ENCODE measurements at places on chromosomes 2 and 18. TPM values are rescaled to one million over a fixed set of nuclear protein-coding genes. Genes with fewer than 3 reads are reported as not detected.

DNA sequence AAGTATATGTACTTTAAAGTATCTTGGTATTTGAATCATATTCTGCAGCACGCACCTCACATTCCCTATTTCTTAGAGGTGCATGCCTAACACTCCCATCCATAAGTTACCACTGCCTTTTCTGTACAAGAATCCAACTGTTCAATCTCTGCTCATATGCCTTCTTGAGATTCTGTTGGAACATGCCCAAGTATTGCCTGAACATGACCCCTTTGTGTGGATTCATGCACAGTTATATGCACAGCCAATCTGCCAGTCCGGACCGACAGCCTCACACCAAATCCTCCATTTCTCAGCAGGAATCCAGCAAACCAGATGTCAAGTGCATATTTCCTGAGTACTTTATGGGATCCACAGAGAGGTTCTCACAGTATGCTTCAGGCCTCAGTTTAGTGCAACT, 222.0 kb downstream of the TMEM182 start:
- H3K4me3 ChIP-seq: no peak overlapping the region
- no peaks in the 10 kb centered on the region for H3K4me1 ChIP-seq
- no peaks in the 10 kb centered on the region for H3K36me3 ChIP-seq
- no peaks in the 10 kb centered on the region for H3K27me3 ChIP-seq
- H3K27ac ChIP-seq: no peak overlapping the region
- no peak for DNase-seq

DNA sequence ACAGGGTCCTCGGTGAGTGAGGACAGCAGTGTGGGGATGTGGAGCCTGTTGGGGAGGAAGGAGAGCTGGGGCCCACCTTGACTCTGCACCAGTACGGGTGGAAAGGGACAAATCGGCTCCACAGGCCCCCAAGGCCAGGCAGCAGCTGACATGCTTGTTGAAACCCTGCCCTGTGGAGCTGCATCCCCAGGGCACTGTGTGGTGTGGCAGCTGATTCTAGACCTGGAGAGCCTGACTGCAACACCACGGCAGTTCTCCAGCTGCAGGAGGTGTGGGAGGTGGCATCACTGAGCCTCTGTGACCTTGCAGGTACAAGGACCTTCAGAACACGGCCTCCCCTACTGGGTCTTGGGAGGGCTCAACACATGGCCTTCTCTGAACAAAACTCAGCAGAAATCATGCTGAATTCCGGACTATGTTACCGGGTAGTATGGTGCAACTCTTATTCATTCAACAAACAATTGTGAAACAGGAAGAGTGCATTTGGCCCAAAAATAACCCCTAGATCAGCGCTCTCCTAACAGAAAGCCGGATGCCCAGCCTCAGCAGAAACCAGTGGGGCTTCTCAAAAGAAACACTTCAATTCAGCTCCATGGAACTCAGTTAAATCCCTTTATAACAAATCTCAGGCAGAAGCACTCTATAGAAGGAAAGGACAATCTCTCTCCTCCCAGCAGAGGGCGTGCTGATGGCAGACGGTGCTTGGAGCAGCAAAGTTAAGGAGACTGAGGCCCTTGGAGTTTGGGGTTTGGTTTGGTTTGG, 104.4 kb upstream of the SALL3 start:
- H3K36me3 ChIP-seq: no peaks in the 10 kb centered on the region
- H3K4me3 ChIP-seq: no peak overlapping the region
- H3K27ac ChIP-seq: no peak overlapping the region
- no peaks in the 10 kb centered on the region for H3K4me1 ChIP-seq
- DNase-seq: peak; percentile 44
- no peaks in the 10 kb centered on the region for H3K27me3 ChIP-seq

CYP26B1 gene
- 3.1 TPM for total RNA-seq

- no peak overlapping the region for H3K4me3 ChIP-seq
- H3K36me3 ChIP-seq: no peaks in the 10 kb centered on the region
- H3K4me1 ChIP-seq: no peaks in the 10 kb centered on the region
- no peaks in the 10 kb centered on the region for H3K27me3 ChIP-seq
These were observed 114.0 kb upstream of the SLC39A10 start for GRCh38 chr2:195543063-195543462.

DNA sequence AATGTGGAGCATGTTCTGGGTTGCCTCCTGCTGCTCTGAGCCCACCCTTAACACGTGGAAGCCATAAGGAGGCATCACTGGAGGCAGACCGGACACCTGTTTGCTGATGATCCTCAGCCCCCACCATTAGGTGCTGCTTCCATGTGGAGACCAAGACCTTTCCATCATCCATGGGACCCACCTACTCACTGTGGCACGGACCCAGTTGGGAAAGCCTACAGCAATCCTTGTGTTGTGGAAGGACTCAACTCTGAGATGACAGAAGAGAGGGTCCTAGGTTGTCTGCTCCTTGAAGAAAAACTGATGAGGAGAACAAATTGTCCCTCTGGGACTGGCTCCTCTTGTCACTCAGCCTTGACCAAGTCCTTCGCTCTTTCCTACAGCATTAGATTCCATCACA, 86.5 kb upstream of the RAB12 start:
- no peaks in the 10 kb centered on the region for H3K27me3 ChIP-seq
- no peaks in the 10 kb centered on the region for H3K4me1 ChIP-seq
- H3K36me3 ChIP-seq: no peaks in the 10 kb centered on the region
- no peak overlapping the region for H3K27ac ChIP-seq
- DNase-seq: no peak
- H3K4me3 ChIP-seq: no peak overlapping the region

ABCG5 gene
- total RNA-seq: not detected

DNA sequence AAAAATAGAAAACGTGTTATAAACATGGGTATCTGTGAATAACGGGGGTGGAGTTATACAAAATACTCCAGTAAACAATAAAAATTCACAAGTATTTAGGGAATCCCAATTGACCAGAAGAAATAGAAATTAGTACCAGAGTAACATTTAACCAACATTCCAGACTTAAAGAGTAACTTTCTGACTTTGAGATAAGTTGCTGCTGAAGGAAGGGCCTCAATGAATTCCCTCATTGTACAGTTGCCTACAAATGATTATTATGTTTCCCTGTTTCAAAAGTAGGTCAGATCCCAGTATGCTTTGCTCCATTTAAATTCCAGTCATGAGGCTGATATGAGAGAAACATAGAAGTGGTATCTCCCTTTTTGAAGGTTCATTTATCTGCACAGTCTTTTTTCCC, 88.3 kb upstream of the KCNH7 start:
- no peak overlapping the region for H3K4me3 ChIP-seq
- peaks cover 8% of the 10 kb centered on the region for H3K4me1 ChIP-seq
- H3K27me3 ChIP-seq: no peaks in the 10 kb centered on the region

DNA sequence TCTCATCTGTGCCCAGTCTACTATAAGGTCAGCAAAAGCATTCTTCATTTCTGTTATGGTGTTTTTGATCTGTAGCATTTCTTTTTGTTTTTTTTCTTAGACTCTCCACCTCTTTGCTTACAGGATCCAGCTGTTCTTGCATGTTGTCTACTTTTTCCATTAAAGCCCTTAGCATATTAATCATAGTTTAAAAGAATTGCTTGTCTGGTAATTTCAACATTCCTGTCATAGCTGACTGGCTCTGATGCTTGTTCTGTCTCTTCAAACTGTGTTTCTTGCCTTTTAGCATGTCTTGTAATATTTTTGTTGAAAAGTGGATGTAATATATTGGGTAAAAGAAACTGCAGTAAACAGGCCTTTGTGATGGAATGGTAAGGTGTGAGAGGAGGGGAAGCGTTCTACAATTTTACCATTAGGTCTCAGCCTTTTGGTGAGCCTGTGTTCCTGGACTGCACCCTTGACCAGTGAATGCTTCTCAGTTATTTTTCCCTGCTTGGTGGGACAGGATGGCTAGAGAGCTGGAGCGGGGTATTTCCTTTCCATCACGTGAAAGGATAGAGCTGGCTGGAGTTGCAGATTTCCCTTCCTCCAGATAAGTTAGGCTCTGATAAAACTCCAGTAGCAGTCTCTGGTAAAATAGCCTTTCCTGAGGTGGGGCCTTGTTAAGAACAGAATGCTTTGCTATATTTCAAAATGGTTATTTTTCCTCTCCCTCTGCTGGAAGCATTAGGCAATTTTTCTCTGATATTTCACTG, 65.4 kb downstream of the PLA2R1 start:
- H3K27me3 ChIP-seq: no peaks in the 10 kb centered on the region
- no peak overlapping the region for H3K4me3 ChIP-seq
- H3K4me1 ChIP-seq: no peaks in the 10 kb centered on the region
- H3K27ac ChIP-seq: no peak overlapping the region
- no peak for DNase-seq
- no peaks in the 10 kb centered on the region for H3K36me3 ChIP-seq

METTL21A gene
- 50.7 TPM for total RNA-seq

MAPK4 gene
- 68.9 TPM for total RNA-seq

IHH gene
- not detected for total RNA-seq

IMP4 gene
- 91.5 TPM for total RNA-seq

DNA sequence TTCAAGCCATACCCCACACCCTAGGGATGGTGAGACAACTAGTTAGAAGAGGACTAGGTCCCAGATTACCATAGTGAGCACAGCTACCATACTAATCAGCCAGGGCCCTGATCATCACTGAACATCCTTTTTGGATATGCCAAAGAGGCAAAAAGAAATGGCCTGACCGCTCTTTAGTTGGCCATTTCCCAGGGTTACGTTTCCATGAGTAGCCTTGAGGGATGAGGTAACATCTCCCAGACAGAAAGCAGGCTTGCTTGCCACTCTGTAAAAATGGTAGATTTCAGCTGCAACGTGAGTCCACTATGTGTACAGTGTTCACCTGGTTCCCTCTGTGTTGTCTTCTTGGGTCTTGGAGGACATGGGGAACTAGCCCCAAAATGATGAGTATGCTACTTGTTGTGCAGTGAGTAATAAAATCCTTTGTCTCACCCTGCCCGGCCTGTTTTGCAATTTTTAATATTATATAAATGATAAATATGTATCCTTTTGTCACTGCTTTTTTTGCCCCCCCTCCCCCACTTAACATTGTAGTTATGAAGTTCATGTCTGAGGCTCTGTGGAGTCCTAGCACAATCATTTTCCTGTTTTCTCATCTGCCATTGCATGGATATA, 8.9 kb upstream of the GALM start:
- H3K36me3 ChIP-seq: no peaks in the 10 kb centered on the region
- no peak for DNase-seq
- no peaks in the 10 kb centered on the region for H3K27me3 ChIP-seq
- H3K27ac ChIP-seq: no peak overlapping the region
- H3K4me1 ChIP-seq: peaks cover 15% of the 10 kb centered on the region

DNA sequence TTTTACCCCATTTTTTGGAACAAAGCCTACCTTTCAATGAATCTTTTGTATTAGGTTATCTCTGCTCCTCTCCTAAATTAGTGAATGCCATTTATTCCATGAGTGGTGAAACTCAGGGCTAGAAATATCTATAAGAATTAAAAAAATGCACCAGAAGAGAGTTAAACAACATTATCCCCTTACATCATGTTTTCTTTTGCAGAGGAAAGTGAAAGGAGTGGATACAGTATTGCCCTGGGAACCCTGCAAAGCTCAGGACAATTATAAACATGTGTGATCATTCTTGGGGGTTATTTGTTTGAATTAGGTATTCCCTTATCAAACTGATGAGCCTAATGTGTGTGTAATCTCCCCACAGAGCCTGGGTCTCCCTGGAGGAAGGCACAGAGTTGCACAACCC, 559.2 kb downstream of the RNF144A start:
- H3K27me3 ChIP-seq: no peaks in the 10 kb centered on the region
- no peak overlapping the region for H3K27ac ChIP-seq
- H3K36me3 ChIP-seq: no peaks in the 10 kb centered on the region
- DNase-seq: no peak

DNA sequence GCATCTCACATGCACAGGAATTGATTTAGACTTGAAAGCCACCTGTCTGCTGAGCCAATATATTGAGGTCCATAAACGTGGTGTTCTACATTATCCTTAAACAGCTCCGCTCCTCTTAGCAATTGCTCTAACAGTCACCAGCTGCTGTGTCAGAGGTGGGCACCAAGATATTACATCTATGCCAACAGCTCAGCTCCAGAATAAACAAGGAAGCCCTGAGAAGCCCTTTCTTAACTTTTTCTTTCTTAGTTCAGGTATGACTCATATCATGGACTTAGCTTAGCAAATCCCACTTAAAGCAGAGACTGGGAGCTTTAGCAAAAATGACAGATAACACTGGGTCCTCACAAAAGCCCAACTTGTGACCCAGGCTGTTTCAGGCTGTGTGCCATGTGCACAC, 436.6 kb downstream of the IRS1 start:
- no peaks in the 10 kb centered on the region for H3K36me3 ChIP-seq
- peak; percentile 8 for DNase-seq
- no peak overlapping the region for H3K27ac ChIP-seq
- no peaks in the 10 kb centered on the region for H3K4me1 ChIP-seq
- H3K4me3 ChIP-seq: no peak overlapping the region

C2orf15 gene
- total RNA-seq: 2.3 TPM

DNA sequence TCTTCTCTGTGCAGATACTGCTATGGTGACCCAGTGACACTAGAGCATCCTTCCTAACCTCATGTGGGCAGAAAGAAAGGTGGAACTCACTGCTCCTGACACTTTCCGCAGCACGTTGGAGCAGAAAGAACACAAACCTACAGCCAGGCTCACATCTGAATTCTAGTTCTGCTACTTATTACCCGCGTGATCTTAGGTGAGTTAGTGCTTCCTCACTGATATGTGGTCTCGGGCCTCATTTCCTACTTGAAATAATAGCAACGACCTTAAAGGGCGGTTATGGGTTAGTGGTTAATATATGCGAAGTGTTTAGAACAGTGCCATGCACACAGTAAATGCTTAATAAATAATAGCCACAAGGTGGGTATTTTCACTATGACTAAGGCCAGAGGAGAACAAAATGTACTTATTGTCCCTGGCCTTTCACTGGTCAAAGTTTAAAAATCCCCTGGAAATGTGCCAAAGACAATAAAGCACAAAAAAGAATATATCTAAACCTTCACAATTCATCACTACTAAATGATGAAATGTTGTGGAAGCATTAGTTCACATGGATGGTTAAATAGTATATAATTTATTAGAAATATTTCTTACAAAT, 66.6 kb downstream of the MYOM1 start:
- DNase-seq: no peak

GRCh38 chr2:11367170-11367730, 22.8 kb upstream of the ROCK2 start:
- no peak for DNase-seq
- no peaks in the 10 kb centered on the region for H3K27me3 ChIP-seq
- no peaks in the 10 kb centered on the region for H3K36me3 ChIP-seq
- no peak overlapping the region for H3K27ac ChIP-seq

DNA sequence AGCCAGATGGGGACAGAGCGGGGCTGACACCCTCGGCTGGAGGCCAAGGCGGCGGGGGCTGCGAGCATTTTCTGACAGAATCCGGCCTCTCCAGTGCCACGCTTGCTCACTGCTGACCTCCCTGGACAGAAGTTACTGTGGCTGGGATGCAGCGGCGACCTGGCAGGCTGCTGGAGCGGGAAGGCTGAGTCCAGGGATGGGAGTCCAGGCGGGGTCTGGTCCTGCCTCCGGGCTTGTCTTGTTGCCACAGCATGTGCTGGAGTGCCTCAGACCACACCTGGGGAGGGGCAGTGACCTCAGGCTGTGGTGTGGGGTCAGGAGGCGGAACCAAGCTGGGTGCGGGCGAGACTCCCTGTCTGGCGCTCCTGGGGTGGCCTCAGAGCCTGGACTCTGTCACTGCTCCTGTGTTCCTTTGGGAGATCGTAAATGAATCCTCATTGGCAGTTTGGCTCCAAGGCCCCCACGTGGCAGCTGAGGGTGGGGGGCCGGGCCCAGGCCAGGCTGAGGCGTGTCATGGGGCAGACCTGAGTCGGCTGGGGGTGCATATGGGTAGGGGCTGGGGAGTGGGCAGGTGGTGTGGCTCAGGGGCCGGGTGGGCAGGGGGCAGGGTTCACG, 5.5 kb downstream of the BOK start:
- H3K4me1 ChIP-seq: no peaks in the 10 kb centered on the region
- H3K4me3 ChIP-seq: no peak overlapping the region
- no peaks in the 10 kb centered on the region for H3K27me3 ChIP-seq
- DNase-seq: no peak
- H3K27ac ChIP-seq: no peak overlapping the region
- no peaks in the 10 kb centered on the region for H3K36me3 ChIP-seq

Measured in cardiac muscle cell (in vitro differentiated cells and primary cell).